Psoas muscle (tissue), 8 donors: ENCODE measurements at places on chromosomes 12 and 14. TPM values are rescaled to one million over a fixed set of nuclear protein-coding genes. Genes with fewer than 3 reads are reported as not detected.

GLIPR1L2 gene
- not detected for total RNA-seq

BDKRB2 gene
- 0.30 TPM for total RNA-seq

DNA sequence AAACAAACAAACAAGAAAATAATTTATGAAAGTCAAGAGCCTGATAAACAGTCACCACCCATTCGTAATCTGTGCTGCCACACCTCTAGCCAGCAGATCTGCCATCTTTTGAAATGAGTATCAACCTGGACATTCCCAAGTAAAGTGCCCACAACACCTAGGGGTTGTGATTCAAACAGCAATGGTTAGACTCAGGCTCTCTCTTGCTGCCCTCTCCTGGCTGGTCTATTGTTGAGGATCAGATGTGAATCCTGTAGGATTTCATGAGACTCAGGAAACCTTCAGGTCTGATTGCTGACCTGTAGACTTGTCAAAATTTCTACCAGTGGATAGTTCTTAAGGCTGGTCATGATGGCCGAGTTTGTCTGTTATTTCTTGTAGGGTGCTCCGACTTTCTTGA lies 26.8 kb downstream of the DGLUCY start:
- no peak for DNase-seq

- DNase-seq, result no peak
Observed at GRCh38 chr14:40318211-40318719, 886.0 kb upstream of the FBXO33 start.

DDN gene
- total RNA-seq, result 485 TPM

GRCh38 chr14:39861229-39861600 lies 429.0 kb upstream of the FBXO33 start:
- no peak for DNase-seq

CLMN gene
- total RNA-seq, result 6.8 TPM

DNA sequence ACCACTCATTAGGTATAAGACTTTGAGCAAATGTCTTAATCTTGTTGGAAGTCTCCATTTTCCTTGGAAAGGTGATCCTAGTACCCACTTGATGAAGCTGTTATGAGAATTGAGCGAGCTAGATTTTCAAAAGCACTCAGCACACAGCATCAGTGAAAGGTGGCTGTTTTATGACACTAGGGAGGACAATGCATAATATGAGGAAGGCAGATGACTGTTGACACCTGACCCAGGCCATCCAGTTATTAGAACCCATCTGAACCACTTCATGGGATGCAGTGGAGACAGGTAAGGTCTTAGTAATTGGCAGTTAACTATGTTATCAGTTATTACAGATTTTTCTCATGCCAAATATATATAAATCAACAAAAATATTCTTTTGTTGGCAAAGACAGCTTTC lies 369.9 kb upstream of the PDE3A start:
- DNase-seq, result no peak

GRCh38 chr12:62294378-62294777 lies 34.2 kb downstream of the USP15 start:
- DNase-seq, result no peak

DNA sequence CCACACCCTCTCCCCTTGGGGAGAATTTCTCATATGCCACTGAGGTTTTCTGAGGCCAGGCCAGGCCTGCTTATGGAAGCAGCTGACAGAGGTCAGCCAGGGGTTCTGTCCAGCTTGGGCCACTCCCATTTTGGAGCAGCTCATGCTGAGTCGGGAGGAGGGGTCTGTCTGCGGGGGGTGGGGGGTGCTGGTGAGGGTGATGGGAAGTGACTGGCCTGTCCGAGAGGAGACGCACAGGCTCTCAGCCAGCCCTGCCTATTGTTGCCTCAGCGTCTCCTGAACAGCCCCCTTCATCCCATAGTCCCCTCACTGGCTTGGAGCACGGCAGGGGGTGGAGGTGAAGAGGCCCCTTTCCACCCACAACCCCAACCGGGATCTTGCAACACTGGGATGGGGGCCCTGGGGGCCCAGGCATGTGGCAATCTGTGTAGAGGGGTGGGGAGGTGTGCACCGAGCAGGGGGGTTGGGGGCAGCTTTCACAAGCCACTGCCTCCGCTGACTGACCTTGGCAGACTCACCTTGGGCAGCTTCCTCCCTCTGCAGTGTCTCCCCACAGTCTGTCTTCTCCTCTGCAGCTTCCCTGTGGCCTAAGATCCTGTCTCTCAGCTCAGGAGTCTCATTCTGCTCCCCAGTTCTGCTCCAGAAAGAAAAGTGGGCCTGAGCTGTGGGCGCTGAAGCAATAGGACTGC lies 5.5 kb downstream of the CEBPE start:
- DNase-seq, result no peak

CTSG gene
- total RNA-seq, result 0.82 TPM

PPP1R1A gene
- total RNA-seq, result 279 TPM

DNA sequence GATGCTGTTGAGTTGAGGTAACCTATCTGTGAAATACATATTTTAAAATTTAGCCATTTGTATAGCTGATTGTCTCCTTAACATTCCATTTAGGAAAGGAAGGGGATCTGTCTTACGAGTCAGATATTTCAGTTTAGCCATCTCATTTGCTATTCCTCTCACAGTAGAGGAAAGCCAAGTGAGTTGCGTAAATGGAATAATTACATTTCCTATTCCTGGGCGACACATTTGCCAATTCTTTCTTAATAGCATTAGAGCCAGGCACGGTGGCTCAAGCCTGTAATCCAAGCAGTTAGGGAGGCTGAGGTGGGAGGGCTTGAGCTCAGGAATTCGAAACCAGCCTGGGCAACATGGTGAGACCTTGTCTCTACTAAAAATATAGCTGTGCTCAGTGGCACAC lies 116.3 kb downstream of the TMX1 start:
- no peak for DNase-seq

DNA sequence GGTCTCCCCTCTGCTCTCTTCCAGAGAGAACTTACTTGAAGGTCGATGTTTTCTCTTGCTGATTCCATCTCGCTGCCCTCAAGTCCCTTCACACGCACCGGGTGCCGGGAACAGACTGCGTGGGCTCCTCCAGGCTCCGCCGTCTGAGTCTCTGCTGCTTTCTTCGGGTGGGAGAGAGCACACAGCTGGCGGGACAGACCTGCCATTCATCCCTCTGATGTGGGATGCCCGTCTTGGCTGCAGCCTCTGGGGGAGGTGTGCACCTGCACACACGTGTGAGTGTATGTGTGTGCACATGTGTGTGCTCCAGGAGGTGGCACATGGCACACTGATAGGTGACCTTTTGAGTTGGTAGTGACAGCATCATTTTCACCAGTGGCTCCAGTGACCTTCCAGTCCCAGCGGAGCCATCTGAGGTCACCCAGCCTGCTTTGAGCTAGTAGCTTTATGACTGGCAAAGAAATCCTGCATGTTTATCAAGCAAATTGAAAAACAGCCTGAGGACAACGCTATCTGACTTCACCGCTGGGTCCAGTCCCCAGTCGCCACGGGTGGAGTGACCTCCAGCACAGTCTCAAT lies at the start of gene NINJ2:
TSS of gene NINJ2 (minus strand) at position 153 of the 579 bp plus-strand sequence. CDS start at position 68, 85 bp downstream.
- DNase-seq, result no peak
